ENCODE measurements at places on chromosomes 3 and 15.

DNA sequence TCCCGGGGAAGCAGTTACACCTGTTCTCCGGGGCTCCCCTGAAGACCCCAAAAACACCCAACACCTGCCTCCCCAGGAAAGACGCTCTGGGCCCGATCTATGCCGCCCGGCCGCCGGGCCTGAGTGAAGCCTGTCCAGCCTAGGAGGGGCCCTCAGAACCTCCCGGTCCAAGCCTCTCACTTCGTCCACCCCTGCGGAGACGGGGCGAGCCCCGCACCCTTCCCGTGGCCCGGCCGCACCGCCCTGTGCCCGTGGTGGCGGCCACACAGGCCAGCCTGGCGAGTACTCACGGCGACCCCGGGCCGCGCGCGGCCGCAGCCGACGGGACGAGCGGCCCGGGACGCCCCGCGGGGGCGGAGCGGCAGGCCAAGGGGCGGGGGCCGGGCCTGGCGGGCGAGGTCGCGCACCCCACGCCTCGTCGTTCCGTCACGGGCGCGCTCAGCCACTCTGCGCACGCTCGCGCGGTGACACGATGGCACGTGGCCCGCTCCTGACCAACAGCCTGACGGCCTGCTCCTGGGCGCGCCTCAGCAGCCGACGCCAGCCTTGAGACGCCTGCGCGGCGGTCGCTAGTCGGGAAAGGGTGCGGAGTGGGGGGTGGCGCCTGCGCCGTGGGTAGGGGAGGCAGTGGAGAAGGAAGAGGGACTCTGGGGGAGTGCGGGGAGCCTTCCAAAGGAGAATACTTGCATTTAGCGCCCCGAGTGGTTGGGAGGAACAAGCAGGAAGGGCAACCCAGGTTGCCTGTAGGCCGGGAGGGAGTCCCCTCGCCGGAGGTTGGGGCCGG, at the start of gene PARP6:
Gene PARP6, minus strand, starts transcription at position 342 of the 784 bp plus-strand sequence. CDS start 5,077 bp downstream, outside the sequence.
- no peaks in the 10 kb centered on the region for H3K27me3 ChIP-seq
- 0 out of 2 replicates have a peak, but pooled peaks cover 3% of the 10 kb centered on the region for H3K36me3 ChIP-seq
- peak within 1 kb of the TSS; percentile 50 for H3K27ac ChIP-seq
- H3K4me1 ChIP-seq: peaks cover 15% of the 10 kb centered on the region

DNA sequence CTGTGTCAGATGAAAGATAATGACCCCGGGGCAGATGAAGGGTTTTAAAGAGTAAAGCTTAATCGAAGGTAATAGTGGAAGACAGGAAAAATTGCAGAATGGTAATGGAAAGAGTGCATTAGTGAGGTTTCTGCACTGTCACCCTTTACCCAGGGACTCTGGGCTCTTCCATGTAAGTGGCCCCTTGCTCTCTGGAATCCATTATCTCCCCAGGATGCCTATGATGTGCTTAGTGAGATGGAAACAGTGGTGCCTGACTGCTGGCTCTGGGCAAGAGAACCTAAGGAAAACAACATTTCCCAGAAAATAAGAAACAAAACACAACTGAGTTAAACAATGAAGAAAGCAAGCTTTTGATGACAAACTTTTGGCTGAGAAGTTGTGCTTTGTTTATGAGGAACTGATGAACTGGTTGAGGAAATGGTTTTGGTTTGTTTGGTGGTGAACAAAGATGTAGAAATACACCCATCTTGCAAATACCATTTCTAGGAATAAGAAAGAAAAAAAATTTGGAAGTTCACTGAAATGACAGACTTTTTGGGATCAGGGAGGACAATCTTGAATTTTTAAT, 119.9 kb upstream of the RASGRP1 start:
- DNase-seq: no peak
- H3K27me3 ChIP-seq: no peaks in the 10 kb centered on the region
- no peaks in the 10 kb centered on the region for H3K36me3 ChIP-seq
- H3K27ac ChIP-seq: no peak overlapping the region
- no peak overlapping the region for H3K4me3 ChIP-seq

- no peak for DNase-seq
- no peak overlapping the region for H3K4me3 ChIP-seq
- no peaks in the 10 kb centered on the region for H3K4me1 ChIP-seq
- no peak overlapping the region for H3K27ac ChIP-seq
- no peaks in the 10 kb centered on the region for H3K27me3 ChIP-seq
Measured at GRCh38 chr15:51669381-51669780, 11.9 kb upstream of the SCG3 start.

GRCh38 chr3:86867982-86868381, 123.0 kb downstream of the VGLL3 start:
- H3K36me3 ChIP-seq: no peaks in the 10 kb centered on the region
- DNase-seq: no peak
- H3K4me3 ChIP-seq: no peak overlapping the region
- no peaks in the 10 kb centered on the region for H3K27me3 ChIP-seq
- no peaks in the 10 kb centered on the region for H3K4me1 ChIP-seq

GRCh38 chr15:42064271-42064670, 30.1 kb downstream of the PLA2G4D start:
- no peak for DNase-seq
- H3K36me3 ChIP-seq: no peaks in the 10 kb centered on the region
- no peak overlapping the region for H3K4me3 ChIP-seq

GRCh38 chr3:7745711-7746110, 755.9 kb upstream of the LMCD1 start:
- no peak for DNase-seq
- no peaks in the 10 kb centered on the region for H3K4me1 ChIP-seq
- H3K4me3 ChIP-seq: no peak overlapping the region
- no peaks in the 10 kb centered on the region for H3K27me3 ChIP-seq
- no peaks in the 10 kb centered on the region for H3K36me3 ChIP-seq

GRCh38 chr15:95327661-95328060, 1002.8 kb upstream of the NR2F2 start:
- no peak overlapping the region for H3K27ac ChIP-seq
- H3K4me3 ChIP-seq: no peak overlapping the region
- no peaks in the 10 kb centered on the region for H3K36me3 ChIP-seq
- no peak for DNase-seq
- no peaks in the 10 kb centered on the region for H3K27me3 ChIP-seq
- H3K4me1 ChIP-seq: no peaks in the 10 kb centered on the region

GRCh38 chr15:77659350-77660321, 26.9 kb upstream of the LINGO1 start:
- no peaks in the 10 kb centered on the region for H3K4me1 ChIP-seq
- no peak overlapping the region for H3K4me3 ChIP-seq
- peak; percentile 51 for DNase-seq

GRCh38 chr3:188267790-188268335, 113.9 kb downstream of the LPP start:
- H3K27me3 ChIP-seq: no peaks in the 10 kb centered on the region
- H3K36me3 ChIP-seq: no peaks in the 10 kb centered on the region
- no peak overlapping the region for H3K4me3 ChIP-seq
- no peaks in the 10 kb centered on the region for H3K4me1 ChIP-seq

DNA sequence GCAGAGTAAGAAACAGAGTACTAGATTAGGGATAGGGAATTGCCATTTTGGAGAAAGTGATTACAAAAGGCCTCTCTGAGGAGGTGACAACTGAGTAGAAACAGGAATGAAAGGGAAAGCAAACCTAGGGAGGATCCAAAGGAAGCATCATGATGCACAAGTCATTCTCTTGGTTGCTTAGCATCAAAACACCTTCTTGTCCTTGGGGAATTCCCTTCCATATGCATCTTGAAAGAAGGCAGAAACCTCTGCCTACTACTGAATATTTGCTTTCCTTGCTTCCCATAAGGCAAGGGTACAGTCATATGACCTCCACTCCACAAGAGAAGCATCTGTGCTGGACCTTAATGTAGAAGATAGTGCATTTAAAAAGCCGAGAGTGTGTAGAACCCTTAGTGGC, 24.1 kb downstream of the GABPB1 start:
- H3K27me3 ChIP-seq: no peaks in the 10 kb centered on the region
- H3K4me3 ChIP-seq: no peak overlapping the region
- H3K36me3 ChIP-seq: no peaks in the 10 kb centered on the region
- no peak overlapping the region for H3K27ac ChIP-seq

GRCh38 chr3:188153437-188154013, 432 bp upstream of the LPP start:
- no peak for DNase-seq
- H3K4me1 ChIP-seq: no peaks in the 10 kb centered on the region
- no peak overlapping the region for H3K27ac ChIP-seq
- H3K4me3 ChIP-seq: peak overlapping the region; percentile 87
